Stimulated activated CD8-positive, alpha-beta memory T cell treated with anti-CD3 and anti-CD28 coated beads, Interleukin-4, amount 100 ng/mL, for 4 hours (primary cell): ENCODE measurements at places on chromosomes 6 and 20.

DNA sequence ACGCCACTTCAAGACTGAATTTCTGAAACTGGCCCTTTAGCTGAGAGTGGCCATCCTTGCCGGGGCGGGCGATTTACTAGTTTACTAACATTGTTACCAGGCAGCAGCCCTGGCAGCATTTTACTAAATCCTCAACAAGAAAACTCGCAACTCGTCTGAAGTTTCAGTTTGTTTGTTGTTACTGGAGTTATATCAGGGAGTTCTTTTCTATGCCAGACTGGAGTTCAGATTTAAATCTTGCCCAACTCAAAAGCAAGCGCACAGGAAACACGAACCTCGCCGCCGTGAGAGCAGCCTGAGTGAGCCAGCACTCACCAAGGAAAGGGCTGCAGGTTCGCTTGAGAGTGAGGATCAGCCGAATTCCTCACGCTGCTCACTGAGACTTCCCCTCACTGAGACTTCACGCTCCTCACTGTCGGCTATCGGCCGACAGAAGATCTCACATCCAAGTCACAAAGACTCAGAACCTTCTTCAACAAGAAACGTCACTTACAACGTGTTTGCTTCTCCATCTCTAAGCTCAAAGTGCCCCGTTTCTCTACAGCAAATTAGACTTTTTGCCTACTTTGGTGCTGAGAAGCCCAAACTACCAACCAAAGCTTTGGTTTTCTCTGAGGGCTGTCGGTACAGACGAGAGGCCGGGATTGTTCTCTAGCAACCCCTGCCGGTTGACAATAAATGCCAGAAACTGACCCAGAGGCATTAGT is 78.9 kb downstream of the OLIG3 start:
- peak; percentile 35 for DNase-seq

DNA sequence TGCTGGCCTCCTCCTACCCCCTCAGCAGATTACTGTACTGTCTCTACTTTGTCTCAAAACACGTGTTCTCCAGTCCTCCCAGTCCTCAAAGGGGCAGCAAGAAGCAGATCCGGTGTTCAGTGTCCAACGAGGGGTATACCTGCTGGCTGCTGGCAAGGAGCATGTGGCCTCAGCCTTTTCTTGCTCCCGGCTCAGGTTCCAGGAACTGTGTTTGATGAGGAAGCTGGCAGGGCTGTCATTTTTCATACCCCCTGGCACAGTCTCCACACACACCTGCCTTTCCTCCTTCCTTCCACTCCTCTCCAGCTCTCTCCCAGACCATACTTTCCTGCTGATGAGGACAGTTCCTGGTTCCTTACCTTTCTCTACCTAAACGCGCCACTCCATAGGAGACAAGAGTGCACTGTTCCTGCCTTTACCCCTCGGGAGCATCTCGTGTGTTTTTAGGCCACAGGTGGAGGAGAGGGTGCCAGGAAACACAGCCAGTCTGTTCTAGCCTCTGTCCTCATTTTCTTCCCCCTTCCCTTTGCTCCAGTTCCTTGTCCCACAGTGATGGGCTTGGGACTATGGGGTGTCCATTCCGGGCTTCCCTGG is 77.2 kb downstream of the SSR1 start:
- no peak for DNase-seq

- no peak for DNase-seq
Observed at GRCh38 chr6:16836144-16836981, 75.1 kb upstream of the ATXN1 start.

DNA sequence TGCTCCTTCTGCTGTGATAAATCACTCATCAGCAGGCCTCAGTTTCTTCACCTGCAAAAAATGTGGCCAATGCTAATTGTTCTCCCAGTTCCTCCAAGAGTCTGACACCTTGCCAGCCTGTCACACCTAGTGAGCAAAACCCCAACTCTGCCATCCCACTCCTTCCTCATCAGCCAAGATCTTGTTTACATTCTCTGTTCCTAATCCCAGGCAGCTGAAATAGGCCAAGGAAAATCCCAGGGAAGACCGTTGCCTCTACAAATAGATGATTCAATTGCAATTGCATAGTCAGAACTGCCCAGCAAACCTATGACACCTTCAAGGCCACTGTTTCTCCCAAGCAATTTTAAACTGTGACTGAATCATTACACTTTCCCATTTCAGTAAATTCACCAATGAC is 78.7 kb downstream of the GMDS start:
- no peak for DNase-seq
